Stimulated activated CD4-positive, alpha-beta T cell treated with anti-CD3 and anti-CD28 coated beads, Interleukin-15, amount 100 ng/mL, for 1 hour (primary cell): ENCODE measurements at places on chromosomes 7 and 10.

DNA sequence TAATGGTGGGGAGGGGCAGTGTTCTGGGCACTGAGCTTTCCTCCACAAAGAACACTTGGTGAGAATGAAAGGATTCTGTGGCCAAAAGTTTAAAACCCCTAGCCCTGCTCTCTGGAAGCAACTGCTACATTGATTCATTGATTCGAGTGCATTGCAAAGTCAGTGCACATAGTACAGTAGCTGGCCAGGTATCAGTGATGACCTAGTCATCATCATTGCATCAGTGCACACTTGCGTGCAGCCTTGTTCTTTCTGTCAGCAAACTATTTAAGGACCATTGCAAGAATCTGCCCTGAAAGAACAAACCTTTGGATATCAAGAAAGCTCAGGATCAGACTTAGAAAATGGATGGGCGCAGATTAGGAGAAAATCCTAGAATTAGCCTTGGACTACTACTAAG, 47.4 kb downstream of the CUL1 start:
- DNase-seq = no peak

- no peak for DNase-seq
Observed at GRCh38 chr7:69172357-69173077, 425.8 kb upstream of the AUTS2 start.

DNA sequence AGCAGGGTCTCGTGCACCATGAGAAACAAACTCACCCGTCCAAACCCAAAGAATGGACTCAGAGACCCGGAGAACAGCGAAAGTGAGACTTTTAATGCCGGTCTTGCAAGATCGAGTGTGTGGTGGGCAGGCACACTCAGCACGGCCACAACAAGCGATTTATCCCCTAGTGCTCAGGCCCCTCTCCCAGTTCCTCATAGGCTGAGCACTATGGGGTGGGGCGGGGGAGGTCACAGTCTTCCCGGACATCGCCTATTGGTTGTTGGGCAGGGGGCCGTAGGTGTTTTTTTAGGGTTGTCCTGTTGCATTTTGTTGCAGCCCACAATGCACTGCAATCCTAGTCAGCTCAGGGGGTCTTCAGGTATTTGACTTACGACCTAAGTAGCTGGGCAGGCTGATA, 608.3 kb upstream of the FOXK1 start:
- DNase-seq = no peak

- no peak for DNase-seq
Observed at GRCh38 chr7:112707655-112708054, 82.5 kb downstream of the TMEM168 start.

DNA sequence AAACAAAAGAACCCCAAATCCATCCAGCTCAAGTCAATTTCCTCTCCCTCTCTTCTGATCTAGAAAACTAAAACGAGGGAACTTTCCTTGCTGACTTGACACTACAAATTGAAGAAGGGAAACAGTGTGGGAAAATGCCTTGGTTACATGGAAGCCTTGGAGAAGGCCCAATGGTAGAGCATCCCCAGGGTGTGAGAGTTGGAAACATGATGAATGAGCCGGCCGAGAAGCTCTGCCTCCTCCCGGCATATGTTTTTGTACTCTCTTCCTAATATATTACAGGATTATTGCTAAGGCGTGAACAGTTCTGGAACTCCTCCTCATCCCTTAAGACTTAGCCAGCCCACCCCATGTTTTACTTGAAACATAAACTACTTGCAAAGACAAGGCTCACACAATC, 618.2 kb upstream of the MGMT start:
- DNase-seq = no peak

DNA sequence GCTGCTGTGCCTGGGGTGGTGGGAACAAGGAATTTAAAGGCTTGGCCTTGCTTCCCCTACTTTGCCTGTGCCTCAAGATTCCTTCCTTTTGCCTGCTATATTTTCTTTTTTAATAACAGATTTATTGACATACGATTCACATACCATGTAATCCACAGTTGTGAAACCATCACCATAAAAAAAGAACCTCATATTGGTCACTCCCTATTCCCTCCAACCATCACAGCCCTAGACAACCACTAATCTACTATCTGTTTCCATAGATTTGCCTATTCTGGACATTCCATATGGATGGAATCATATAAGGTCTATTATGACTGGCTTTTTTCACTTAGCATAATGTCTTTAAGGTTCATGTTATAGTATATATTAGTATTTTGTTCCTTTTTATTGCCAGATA, 59.3 kb upstream of the TRIM8 start:
- no peak for DNase-seq
